ENCODE measurements at places on chromosomes 7 and 10.

DNA sequence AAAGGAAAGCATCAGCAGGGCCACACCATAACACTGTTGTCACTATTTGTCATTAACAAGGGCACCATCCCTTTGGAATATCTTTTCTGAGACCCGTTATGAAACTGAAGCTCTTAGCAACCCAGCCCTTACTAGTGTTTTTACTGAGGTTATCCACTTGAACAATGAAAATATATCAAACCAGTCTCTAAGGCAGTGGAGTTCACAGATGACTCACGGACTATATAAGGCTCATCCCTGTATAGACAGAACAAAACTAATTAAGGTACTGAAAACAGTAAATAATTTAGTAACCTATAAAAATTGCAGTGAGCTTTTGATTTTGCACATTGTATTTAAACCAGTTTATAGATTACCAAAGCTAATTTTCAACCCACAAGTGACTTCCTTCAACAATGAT, 196.0 kb downstream of the ELAPOR2 start:
- no peak for DNase-seq

GRCh38 chr7:29516491-29516890, 47.1 kb upstream of the PRR15 start:
- DNase-seq, result no peak

DNA sequence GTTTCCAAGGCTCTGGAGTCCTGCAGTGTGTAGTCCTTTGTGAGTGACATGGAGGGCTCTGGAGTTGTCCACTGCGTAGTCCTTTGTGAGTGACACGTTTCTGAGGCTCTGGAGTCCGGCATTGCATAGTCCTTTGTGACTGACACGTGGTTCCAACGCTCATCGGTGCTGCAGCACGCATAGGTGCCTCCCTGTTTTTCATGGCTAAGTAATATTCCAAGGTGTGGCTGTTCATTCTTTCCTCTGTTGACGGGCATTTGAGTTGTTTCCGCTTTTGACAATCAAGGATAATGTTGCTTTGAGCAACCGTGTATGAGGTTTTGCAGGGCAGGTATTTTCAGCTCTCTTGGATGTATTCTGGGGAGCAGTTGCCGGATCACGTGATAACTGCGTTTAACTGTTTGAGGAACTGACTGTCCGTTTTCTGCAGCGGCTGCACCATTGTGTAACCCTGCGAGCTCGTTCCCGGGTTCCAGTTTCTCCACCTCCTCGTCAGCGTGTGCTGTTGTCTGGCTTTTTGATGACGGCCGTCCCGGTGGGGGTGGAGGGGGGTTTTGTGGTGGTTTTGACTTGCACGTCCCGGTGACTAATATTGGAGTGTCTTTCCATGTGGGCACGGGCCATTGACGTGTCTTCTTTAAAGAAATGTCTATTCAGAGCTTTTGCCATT, 21.1 kb downstream of the FAM20C start:
- DNase-seq, result no peak

- no peak for DNase-seq
These were observed 161.9 kb downstream of the PRKCQ start for GRCh38 chr10:6418167-6418566.

All from NCI-H1105 treated with DMSO at 0.1 percent for 48 hours (cell line).